T-helper 9 cell (primary cell): ENCODE measurements at places on chromosomes 6 and 20.

DNA sequence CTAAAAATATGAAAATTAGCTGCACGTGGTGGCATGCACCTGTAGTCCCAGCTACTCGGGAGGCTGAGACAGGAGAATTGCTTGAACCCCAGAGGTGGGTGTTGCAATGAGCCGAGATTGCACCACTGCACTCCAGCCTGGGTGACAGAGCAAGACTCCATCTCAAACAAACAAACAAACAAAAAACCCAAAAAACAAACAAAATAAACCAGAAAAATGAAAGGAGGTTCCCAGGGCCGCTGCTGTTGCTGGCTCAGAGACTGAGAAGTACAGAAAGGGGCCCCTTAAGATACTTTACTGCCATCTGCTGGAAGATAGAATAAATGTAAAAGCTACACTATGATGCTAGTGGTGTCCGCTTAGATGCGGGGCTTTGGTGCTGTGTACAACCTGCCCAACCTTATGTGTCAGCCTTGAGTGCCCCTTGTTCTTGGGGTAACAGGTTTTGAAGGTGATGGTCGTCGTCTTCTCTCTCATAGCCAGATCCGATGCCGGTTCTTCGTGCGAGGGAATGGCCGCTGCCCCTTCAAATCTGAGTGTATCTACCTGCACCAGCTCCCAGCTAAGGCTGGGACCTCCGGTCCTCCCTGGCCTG is 2.8 kb upstream of the FANCE start:
- DNase-seq: peak; percentile 23

- DNase-seq: no peak
These were observed 523.4 kb upstream of the BTBD3 start for GRCh38 chr20:11394145-11394833.

GRCh38 chr6:124535746-124536145 is 426.5 kb upstream of the RNF217 start:
- DNase-seq: no peak

GRCh38 chr6:170292407-170293158 is 1.7 kb upstream of the DLL1 start:
- DNase-seq: no peak

- DNase-seq: no peak
These were observed 85.3 kb downstream of the LINC00237 start for GRCh38 chr20:21020659-21021471.

DNA sequence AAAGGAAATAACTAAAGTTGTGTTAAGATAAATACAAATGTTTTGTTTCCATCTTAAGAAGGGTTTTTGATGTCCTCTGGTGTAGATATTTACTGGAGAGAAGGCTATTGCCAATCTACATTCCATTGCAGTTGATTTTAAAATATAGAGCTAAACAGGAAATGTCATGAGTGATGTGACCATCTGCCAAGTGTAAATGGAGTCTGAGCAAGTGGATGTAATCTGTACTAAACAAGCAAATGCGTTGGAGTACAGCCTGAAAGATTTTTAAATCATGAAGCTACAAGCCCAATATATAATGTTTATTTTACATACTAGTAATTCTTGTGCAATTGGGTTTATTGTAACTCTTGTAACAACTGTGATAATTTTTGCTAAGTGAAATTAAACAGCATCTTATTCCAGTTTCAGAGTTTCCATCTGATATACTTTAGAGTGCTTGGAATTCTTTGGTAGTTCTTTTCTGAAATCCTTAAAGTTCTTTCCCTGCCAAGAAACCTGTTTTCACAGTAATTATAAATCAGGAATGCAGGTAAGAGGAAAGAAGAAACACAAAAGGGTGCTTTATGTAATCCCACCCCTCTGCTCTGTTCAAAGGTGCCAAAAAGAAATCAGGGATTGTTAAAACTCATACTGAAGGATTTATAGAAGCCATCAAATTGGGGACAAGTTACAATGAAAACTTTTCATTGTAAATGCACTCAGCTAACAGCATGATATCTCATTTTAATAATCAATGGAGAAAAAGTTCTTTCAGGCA is 47.2 kb upstream of the FLRT3 start:
- no peak for DNase-seq

- DNase-seq: no peak
These were observed 97.7 kb upstream of the KCNQ5 start for GRCh38 chr6:72524011-72524645.

DNA sequence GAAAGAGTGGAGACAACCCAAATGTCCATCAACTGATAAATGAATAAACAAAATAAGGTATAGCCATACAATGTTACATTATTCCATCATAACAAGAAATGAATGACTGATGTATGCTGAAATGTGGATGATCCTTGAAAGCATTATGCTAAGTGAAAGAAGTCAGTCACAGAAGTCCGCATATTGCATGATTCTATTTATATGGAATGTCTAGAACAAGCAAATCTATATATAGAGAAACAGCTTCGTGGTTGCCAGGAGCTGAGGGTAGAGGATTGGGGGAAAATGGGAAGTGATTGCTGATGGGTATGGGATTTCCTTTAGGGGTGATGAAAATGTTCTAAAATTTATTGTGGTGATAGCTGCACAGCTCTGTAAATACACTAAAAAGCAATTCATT is 196.8 kb downstream of the ATXN1 start:
- DNase-seq: no peak

DNA sequence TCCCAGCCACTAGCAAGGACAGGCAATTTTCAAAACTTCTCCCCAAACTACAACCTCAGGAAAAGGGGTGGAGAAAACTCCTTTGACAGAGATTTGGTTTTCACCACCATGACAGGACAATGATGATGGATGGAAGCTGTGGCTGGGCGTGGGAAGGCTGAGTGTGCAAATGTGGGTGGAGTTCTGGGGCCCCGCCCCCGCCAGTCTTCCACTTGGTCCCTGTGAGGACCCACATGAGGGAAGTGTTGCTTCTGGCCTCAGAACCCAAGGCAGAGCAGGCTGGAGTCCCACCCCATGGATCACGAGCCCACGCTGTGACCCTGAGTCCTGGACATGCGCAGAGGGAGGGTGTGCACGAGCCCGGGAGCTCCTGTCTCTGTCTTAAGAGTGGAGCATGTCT is 21.5 kb upstream of the MRGBP start:
- DNase-seq: no peak

- no peak for DNase-seq
These were observed 307.2 kb downstream of the FRK start for GRCh38 chr6:115753446-115753845.

DNA sequence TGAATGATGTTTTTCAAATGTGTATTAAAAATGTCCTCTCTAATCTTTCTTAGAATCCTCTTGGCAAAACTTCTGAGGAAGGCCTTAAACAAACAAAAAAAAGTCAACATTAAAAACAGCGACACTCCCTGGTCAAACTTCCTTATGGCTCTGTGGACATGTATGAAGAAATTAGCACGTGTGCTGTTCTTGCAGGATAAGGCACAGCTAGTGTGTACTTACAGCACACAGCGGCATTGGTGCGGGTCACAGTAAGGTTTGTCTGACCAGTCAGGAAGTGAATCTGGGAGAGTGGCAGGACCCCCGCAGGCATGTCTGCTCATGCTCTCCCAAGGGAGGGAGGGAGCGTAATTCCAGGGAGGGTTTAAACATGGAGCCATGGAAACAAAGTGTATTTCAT is 38.8 kb downstream of the SLC22A1 start:
- no peak for DNase-seq

DNA sequence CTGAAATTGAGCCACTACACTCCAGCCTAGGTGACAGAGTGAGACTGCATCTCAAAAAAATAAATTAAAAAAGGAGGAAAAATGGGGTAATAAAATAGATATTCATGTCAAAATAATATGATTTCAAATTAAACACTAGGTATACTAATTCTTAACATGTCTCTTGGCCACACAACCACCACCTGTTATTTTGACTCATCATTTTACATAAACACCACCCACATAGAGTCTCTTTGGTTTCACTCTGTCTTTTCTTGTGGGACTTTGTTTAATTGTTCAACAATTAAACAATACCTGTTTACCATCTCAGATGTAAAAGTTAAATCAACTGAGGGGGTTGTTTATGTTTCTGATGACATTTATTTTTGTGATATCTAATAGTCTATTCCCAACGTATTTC is 476.8 kb upstream of the ADGRB3 start:
- DNase-seq: no peak

DNA sequence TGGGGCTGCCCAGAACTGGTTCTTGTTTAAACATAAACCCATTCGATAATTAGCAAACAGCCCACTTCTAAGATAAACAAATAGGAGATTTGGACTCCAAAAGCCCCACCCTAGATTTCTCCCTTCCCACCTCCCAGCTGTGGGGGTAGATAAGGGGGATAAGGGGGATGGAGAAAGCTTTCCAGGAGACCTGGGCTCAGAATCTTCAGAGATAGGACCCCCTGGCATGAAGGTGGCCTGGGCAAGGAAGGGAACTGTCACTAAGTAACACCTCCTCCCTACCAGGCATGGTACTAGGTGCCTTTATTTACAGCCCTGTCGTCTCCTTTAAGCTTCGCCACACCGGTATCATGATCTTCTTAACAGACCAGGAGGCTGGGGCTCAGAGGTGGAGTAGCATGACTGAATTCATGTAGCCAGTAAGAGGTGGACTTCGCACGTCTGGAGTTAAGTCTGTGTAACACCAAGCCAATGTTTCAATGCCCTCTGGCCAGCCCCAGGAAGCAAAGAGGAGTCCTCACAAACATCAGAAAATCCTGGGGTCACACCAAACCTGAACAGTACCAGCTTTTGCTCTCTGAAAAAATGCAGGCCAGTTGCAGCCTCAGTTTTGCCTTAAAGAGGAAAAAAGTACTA is 4.6 kb downstream of the SDC4 start:
- DNase-seq: no peak

GRCh38 chr6:44122801-44123200 is 4.5 kb downstream of the MRPL14 start:
- no peak for DNase-seq

- DNase-seq: no peak
These were observed 199.3 kb upstream of the SHLD1 start for GRCh38 chr20:5550733-5551529.

DNA sequence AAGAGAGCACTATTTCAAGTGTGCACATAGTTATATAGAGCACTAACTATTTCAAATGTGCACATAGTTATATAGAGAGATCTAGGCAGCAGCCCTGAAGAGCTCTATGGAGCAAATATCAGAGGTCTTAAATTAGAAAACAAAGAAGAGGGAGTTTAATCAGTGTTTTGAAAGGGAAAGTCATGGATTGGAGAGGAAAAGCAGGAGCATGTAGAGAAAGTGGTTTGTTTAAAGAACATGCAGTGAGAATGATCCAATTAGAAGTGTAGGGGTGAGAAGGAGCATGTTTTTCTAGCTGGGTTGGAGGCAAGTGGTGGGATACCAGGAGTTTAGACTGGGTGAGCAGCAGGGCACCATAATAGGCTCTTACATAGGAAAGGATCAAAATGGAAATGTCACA is 17.2 kb downstream of the TREML1 start:
- DNase-seq: no peak

- DNase-seq: peak; percentile 57
These were observed 23.1 kb upstream of the UBE2J1 start for GRCh38 chr6:89375427-89376267.
